A549 treated with GW870086 at 1 μM for 4 hours (cell line): ENCODE measurements at places on chromosomes 7 and 10. TPM values are rescaled to one million over a fixed set of nuclear protein-coding genes. Genes with fewer than 3 reads are reported as not detected.

Gene PIP
- total RNA-seq, result 0.27 to 0.30 TPM in 2 of 5 replicates, not detected in the others

Gene MCM7
- total RNA-seq, result 221 to 243 TPM (median 236 TPM) in 5 replicates

Gene PRSS1
- not detected in 5 replicates for total RNA-seq

Gene STRIP2
- 5.6 to 9.8 TPM (median 8.7 TPM) in 5 replicates for total RNA-seq

Gene TLX1
- not detected in 5 replicates for total RNA-seq
